ENCODE measurements at places on chromosomes 12 and 14.

DNA sequence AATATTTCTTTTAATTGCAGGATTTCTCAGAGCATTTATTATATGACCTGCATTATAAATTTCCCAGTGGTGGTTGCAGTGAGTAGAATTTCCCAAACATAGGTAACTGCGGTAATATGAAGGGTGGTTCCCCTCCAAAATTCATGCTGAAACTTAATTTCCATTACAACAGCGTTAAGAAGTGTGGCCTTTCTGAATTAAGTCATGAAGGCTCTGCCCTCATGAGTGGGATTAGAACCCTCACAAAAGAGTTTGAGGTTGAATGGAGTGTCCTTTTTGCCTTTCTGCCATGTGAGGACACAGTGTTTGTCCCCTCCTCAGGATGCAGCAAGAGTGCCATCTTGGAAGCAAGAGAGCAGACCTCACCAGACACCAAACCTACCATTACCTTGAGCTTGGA lies 233.6 kb downstream of the KTN1 start:
- H3K4me3 ChIP-seq = no peak overlapping the region
- H3K36me3 ChIP-seq = no peaks in the 10 kb centered on the region
- peaks cover 2% of the 10 kb centered on the region for H3K4me1 ChIP-seq
- no peaks in the 10 kb centered on the region for H3K27me3 ChIP-seq
- no peak for DNase-seq

DNA sequence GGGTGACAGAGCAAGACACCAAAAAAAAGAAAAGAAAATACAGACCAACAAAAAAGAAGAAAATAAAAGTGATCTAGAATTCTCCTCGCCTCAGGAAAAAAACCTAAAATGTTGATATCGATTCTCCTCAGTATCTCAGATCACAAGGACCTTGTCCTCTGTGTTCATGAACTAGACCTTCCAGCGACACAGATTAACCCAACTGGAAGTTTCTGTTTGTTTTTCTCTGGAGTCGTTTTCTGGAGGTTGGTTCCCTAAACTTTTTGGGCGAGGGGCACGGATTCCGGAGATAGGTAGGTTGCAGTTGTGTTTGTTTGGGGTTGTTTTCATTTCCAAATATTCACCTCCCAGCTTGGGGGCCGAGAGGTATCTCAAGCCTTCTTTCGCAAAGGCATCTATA lies 559 bp upstream of the RFC5 start:
- peak overlapping the region; percentile 92 for H3K4me3 ChIP-seq
- DNase-seq = no peak
- no peaks in the 10 kb centered on the region for H3K27me3 ChIP-seq
- H3K27ac ChIP-seq = no peak overlapping the region
- H3K36me3 ChIP-seq = peaks cover 4% of the 10 kb centered on the region
- H3K4me1 ChIP-seq = peaks cover 2% of the 10 kb centered on the region

GRCh38 chr12:111211910-111212757 lies 156.8 kb downstream of the PHETA1 start:
- H3K36me3 ChIP-seq = no peaks in the 10 kb centered on the region
- H3K4me1 ChIP-seq = no peaks in the 10 kb centered on the region
- no peak overlapping the region for H3K27ac ChIP-seq
- H3K4me3 ChIP-seq = no peak overlapping the region

GRCh38 chr12:69620077-69620476 lies 9.4 kb upstream of the LRRC10 start:
- no peaks in the 10 kb centered on the region for H3K36me3 ChIP-seq
- no peak overlapping the region for H3K27ac ChIP-seq
- no peak overlapping the region for H3K4me3 ChIP-seq
- no peak for DNase-seq

DNA sequence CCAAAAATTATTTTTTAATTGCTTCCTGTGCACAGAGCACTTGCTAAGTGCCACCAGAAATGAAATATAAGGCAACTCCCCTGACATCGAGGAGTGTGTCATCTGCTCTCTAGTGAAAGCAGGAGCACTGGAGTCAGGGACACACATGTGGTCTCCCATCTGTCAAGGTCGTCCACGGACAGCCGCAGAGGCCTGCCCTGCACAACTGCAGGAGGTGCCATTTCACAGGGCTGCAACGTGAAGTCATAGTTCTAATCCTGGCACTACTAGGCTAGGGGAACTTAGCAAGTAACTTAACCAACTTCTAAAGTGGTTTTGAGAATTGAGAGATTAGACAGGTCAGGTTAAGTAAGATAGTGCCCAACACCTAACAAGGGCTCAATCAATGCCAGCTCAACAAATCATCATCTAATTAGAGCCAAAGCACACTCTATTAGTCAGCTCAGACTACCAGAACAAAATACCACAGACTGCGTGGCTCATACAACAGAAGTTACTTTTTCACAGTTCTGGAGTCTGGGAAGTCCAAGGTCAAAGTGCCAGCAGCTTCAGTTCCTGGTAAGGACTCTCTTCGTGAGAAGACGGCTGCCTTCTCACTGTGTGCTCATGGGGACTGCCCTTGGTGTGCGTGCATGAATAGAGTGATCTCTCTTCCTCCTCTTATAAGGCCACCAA lies 30.7 kb downstream of the FOXN3 start:
- H3K4me3 ChIP-seq = no peak overlapping the region
- no peaks in the 10 kb centered on the region for H3K27me3 ChIP-seq
- H3K4me1 ChIP-seq = peaks cover 2% of the 10 kb centered on the region
- peak; percentile 53 for DNase-seq
- H3K36me3 ChIP-seq = no peaks in the 10 kb centered on the region

DNA sequence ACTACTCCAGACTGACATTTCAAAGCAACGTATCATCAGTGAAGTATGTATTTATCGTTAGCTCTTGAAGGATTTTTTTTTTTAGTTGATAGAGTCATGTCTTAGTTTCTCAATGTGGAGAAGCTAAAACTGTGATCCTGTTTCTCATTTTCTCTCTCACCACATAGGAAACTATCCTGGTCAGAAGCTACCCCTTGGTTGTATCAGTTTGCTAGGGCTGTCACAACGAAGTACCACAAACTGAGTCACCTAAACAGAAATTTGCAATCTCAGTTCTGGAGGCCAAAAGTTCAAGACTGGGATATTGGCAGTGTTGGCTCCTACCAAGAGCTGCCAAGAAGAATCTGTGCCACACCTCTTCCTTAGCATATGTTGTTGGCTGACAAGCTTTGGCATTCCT lies 369.1 kb downstream of the RGS6 start:
- no peak for DNase-seq
- no peaks in the 10 kb centered on the region for H3K4me1 ChIP-seq
- no peak overlapping the region for H3K4me3 ChIP-seq
- H3K36me3 ChIP-seq = no peaks in the 10 kb centered on the region

GRCh38 chr12:53065975-53066931 lies 12.9 kb downstream of the SPRYD3 start:
- H3K4me1 ChIP-seq = peaks cover 30% of the 10 kb centered on the region
- no peak overlapping the region for H3K27ac ChIP-seq
- H3K4me3 ChIP-seq = peak overlapping the region; percentile 15

DNA sequence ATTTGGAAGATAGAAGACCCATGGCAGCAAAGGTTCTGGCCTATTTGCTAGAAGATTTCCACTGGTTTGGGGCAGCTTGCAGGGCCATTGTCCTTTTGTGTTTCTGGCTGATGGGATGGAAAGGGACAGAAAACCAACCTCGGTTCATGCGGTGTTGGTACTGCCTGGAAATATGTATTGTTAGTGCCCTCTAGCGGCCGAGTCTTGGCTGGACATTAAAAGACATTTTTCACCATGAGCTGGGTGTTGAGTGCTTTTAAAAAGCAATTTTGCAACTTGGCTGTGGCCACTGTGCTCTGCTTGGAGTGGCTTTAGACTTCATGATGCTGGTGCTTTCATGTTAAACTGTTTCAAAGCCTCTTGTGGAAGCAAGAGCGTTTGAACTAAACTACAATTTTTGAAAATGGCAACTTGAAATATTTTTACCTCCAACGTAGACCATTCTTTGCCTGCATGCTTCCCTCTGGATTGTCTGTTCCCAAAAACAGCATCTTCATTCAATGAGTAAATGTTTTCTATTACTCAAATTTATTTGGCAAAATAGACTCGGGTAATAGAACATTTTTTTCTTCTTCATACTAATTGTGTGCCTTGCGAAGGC lies 102.7 kb upstream of the TBX5 start:
- H3K4me3 ChIP-seq = no peak overlapping the region
- no peaks in the 10 kb centered on the region for H3K36me3 ChIP-seq
- peaks cover 66% of the 10 kb centered on the region for H3K27me3 ChIP-seq

DNA sequence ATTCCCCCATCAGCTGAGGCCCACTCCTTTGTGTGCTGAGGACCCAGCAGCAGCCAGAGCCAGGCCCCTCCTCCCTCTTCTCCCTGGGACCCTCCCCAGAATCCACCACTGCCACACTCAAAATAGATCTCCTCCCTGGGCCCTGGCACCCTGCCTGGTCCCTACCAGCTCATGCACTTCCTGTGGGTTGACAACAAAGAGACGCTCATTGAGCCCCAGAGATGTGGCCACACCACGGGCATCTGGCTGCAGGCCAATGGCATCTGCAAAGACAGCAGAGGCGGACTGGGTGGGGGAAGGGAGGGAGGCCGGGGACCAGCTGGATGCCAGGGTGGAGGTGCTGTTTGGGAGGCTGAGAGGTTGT lies 16.0 kb upstream of the ENDOU start:
- H3K27me3 ChIP-seq = no peaks in the 10 kb centered on the region
- H3K4me1 ChIP-seq = peaks cover 18% of the 10 kb centered on the region

- H3K4me3 ChIP-seq = peak overlapping the region; percentile 88
- no peak for DNase-seq
- no peaks in the 10 kb centered on the region for H3K27me3 ChIP-seq
- H3K4me1 ChIP-seq = no peaks in the 10 kb centered on the region
- peak overlapping the region; percentile 91 for H3K27ac ChIP-seq
Measured at GRCh38 chr12:133081159-133081780, 547 bp downstream of the ZNF140 start.

DNA sequence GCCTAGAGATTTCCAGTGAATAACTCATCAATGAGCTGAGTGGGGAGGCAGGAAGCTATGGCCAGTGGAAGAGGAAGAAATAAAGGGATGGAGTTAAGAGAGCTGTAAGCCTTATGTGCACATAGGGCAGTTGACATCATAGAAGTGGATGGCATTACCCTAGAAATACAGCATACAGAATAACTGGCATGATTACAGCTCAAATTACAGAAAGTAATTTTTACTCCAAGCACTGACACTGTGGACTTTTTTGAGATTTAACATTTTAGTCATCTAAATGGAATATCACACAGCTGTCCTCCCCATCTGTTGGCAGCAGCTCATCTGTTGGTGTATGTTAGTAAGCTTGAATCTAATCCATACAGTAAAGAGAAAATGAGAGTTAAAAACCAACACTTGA lies 5.4 kb upstream of the IPO8 start:
- H3K4me3 ChIP-seq = no peak overlapping the region
- H3K27me3 ChIP-seq = no peaks in the 10 kb centered on the region
- H3K36me3 ChIP-seq = no peaks in the 10 kb centered on the region
- no peak overlapping the region for H3K27ac ChIP-seq

DNA sequence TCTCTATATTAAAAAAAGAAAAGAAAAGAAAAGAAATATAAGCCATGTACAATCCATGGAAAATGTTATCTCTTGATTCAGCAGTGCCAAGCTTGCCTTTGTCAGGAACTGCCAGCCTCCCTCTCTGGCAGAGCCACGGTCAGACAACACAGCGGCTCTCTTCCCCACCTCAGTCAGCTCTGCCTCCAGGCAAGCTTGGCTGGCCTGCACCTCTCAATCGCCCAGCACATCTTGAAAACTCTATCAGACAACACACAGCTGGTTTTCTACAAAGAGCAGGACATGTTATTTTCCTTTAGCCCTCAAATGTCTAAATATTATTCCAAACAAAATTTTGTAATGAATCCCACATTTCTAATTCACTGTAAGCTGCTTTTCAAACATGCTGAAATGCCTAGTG lies 20.0 kb upstream of the GCH1 start:
- H3K27me3 ChIP-seq = no peaks in the 10 kb centered on the region
- no peak for DNase-seq
- H3K27ac ChIP-seq = no peak overlapping the region
- H3K36me3 ChIP-seq = no peaks in the 10 kb centered on the region
- no peaks in the 10 kb centered on the region for H3K4me1 ChIP-seq

- H3K27ac ChIP-seq = no peak overlapping the region
- H3K36me3 ChIP-seq = no peaks in the 10 kb centered on the region
- no peaks in the 10 kb centered on the region for H3K27me3 ChIP-seq
- no peaks in the 10 kb centered on the region for H3K4me1 ChIP-seq
- no peak overlapping the region for H3K4me3 ChIP-seq
- no peak for DNase-seq
Measured at GRCh38 chr14:98599082-98599481, 672.9 kb downstream of the BCL11B start.

GRCh38 chr12:14729586-14729985 lies 33.2 kb upstream of the GUCY2C start:
- H3K4me3 ChIP-seq = no peak overlapping the region
- no peaks in the 10 kb centered on the region for H3K36me3 ChIP-seq
- no peaks in the 10 kb centered on the region for H3K4me1 ChIP-seq
- H3K27ac ChIP-seq = no peak overlapping the region
- H3K27me3 ChIP-seq = no peaks in the 10 kb centered on the region

- no peak for DNase-seq
- no peaks in the 10 kb centered on the region for H3K27me3 ChIP-seq
Measured at GRCh38 chr14:69317780-69318179, 57.8 kb downstream of the GALNT16 start.

- no peak overlapping the region for H3K4me3 ChIP-seq
- H3K27me3 ChIP-seq = no peaks in the 10 kb centered on the region
- no peaks in the 10 kb centered on the region for H3K36me3 ChIP-seq
- peak; percentile 52 for DNase-seq
- H3K27ac ChIP-seq = no peak overlapping the region
- no peaks in the 10 kb centered on the region for H3K4me1 ChIP-seq
Measured at GRCh38 chr12:38328306-38328895, 11.8 kb downstream of the ALG10B start.

DNA sequence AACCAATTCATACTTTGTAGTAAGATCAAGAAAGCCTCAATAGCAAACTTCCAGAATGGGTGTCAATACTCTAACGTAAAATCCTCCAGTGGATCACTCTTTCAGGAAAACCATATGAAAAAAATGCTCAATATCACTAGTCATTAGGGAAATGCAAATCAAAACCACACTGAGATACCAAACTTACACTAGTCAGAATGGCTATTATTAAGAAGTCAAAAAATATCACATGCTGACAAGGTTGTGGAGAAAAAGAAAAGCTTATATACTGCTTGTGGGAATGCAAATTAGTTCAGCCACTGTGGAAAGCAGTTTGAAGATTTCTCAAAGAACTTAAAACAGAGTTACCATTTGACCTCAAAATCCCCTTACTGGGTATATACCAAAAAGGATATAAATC lies 49.5 kb upstream of the ATXN7L3B start:
- no peak overlapping the region for H3K4me3 ChIP-seq
- no peaks in the 10 kb centered on the region for H3K27me3 ChIP-seq
- H3K27ac ChIP-seq = no peak overlapping the region
- H3K4me1 ChIP-seq = no peaks in the 10 kb centered on the region
- no peaks in the 10 kb centered on the region for H3K36me3 ChIP-seq
- DNase-seq = no peak

- peaks cover 1% of the 10 kb centered on the region for H3K4me1 ChIP-seq
- peaks cover 39% of the 10 kb centered on the region for H3K36me3 ChIP-seq
- H3K4me3 ChIP-seq = no peak overlapping the region
Measured at GRCh38 chr14:59325906-59326305, 137.4 kb downstream of the DAAM1 start.

GRCh38 chr12:104746467-104747088 lies 211.5 kb downstream of the SLC41A2 start:
- no peak overlapping the region for H3K27ac ChIP-seq
- peaks cover 18% of the 10 kb centered on the region for H3K27me3 ChIP-seq
- no peaks in the 10 kb centered on the region for H3K4me1 ChIP-seq
- no peaks in the 10 kb centered on the region for H3K36me3 ChIP-seq
- no peak for DNase-seq
- no peak overlapping the region for H3K4me3 ChIP-seq
